ENCODE measurements at places on chromosomes 6 and 20.

DNA sequence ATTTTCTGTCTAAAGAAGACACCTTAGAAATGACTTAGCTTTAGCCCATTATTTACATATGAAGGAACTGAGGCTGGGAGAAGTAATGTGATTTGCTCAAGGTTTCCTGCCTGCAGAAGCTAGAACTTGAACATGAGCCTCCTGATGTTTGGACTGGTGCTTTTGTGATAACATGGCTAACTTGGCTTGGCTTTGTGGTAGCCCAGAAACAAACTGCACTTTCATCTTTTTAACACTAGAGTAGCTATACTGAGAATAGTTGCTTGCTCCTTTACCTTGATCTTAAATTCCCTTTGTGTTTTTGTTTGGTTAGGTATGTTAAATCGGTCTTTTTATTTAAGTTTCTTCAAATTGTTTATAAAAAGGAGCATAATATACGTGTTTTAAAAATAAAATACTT lies 163.5 kb upstream of the MANEA start:
- DNase-seq = no peak

GRCh38 chr20:24984961-24985640 lies 7.5 kb downstream of the APMAP start:
- no peak for DNase-seq

GRCh38 chr20:284172-284571 lies 6.4 kb downstream of the C20orf96 start:
- DNase-seq = no peak

DNA sequence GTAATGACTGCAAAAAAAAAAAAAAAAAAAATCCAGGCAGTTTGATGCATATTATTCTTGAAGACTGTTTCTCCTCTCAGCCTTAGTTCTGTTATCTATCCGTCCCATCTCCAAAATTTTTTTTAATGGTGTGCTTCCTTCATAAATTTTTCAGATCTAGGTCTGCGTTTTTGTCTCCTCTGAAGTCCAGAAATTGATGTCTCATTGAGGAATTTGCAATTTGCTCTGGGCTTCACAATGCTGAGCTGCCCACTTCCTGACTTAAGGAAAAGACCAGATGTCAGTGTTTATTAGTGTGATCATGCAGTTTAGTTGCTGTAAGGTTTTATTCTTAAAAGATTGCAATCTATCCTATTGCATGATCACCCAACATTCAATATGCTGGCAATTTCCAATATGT lies 297.6 kb downstream of the ZNF217 start:
- DNase-seq = no peak

- no peak for DNase-seq
These were observed 11.9 kb upstream of the STK38 start for GRCh38 chr6:36559011-36559793.

DNA sequence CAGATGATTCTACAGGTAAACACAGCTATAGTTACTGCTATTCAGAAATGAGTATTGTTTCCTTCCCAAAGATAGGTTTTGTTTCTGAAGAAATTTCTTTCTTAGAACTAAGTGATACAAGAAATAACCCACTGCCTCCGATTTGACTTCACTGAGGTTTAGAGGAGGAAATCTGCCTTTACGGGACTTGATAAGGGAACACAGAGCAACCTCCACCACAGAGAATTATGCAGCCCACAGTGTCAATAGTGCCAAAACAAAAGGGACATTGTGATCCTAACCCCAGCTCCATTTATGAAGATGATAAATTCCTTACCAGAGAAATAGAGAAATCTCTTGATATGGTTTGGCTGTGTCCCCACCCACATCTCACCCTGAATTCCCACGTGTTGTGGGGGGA lies 164.6 kb downstream of the ZNF217 start:
- DNase-seq = no peak

DNA sequence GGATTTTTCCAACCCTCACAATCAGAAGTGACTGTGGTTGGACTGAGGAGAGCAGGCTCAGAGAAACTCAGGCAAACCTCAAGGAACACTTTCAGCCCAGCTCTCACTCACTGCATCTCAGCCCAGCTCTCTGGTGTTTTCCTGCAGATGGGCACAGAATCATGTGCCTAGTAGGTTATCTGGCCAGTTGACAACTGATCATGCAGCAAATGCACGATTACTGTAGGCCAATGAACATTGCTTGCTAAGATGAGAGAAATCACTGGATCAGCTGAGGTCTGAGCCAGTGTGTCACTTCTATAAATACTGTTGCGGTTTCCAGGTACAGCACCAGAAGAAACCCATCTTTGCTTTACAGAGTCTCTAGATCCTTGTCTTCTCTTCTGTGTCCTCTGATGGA lies 540.5 kb downstream of the CD83 start:
- no peak for DNase-seq

- DNase-seq = peak; percentile 36
These were observed 101.4 kb downstream of the ADGB start for GRCh38 chr6:146700078-146700686.

DNA sequence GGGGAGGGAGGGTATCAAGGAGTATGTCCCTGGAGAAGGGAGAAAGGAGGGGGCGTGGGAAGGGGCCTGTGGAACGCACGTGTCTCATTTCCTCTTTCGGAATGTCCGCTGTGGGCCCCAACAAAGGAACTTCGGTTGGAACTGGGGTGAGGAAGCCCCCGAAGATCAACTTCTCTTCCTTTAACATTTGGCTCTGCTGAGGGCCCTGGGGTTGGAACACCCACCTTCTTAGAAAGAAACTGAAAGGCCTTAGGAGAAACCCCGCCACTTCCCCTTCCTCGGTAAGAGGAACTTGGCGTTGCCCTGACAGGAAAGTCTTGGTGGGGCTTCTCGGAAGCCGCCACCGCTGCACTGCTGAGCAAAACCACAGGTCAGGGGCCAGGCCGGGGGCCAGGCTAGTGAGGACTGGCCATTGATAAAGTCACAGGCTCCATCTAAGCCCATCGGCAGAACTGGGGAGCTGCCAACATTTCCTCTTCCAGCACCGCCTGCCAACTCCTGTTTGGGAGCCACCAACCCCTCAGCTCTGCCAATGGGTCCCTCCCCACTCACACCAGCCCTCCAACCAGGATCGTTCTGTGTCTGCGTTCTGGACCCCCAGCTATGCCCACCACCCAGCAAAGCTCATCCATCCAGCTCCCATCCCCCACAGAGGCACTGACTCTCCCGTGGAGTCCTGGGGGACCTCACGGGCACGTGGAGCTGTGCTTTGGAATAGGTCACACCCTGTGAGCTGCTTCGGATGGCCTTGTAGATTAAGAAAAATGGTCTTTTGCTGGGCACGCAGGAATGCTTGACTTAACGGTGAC lies 44.8 kb downstream of the FGD2 start:
- DNase-seq = no peak

DNA sequence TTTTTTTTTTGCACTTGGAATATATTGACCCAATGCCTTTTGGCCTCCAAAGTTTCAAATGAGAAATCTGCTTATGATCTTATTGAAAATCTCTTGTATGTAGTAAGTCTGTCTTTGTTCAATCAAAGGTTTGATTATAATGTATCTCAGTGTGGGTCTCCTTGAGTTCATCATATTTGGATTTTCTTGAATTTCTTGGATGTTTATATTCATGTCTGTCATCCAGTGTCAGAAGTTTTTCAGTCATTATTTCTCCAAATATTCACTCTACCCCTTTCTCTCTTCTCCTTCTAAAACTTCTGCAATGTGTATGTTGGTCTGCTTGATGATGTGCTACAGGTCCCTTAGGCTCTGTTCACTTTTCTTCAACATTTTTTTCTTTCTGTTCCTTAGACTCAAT lies 95.9 kb upstream of the PTPRK start:
- DNase-seq = no peak

GRCh38 chr20:43736588-43737158 lies 9.9 kb upstream of the GTSF1L start:
- DNase-seq = no peak

DNA sequence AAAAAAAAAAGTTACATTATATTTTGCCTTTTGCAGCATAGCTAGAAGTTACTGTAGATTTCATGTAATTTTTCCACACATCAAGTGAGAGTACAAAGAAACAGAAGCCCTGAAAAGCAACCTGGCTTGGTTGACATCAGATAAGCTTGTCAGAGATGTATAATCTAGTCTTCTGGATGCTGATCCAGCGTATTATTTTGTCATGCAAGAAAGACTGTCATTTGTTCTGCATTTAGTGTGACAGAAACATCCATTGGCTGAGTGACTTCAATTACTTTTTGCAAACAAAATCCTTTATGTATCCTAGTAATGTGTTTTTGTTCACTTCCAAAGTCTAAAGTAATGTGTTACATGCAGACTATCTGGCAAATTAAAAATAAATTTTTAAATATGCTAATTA lies 75.3 kb downstream of the FAM83B start:
- no peak for DNase-seq

- peak; percentile 67 for DNase-seq
These were observed 53.7 kb downstream of the BMP7 start for GRCh38 chr20:57212534-57213276.

GRCh38 chr6:18427296-18427695 lies 40.1 kb downstream of the RNF144B start:
- no peak for DNase-seq

GRCh38 chr6:12203001-12203400 lies 87.2 kb upstream of the EDN1 start:
- no peak for DNase-seq

- no peak for DNase-seq
These were observed 125.2 kb downstream of the KIF6 start for GRCh38 chr6:39599973-39600372.

DNA sequence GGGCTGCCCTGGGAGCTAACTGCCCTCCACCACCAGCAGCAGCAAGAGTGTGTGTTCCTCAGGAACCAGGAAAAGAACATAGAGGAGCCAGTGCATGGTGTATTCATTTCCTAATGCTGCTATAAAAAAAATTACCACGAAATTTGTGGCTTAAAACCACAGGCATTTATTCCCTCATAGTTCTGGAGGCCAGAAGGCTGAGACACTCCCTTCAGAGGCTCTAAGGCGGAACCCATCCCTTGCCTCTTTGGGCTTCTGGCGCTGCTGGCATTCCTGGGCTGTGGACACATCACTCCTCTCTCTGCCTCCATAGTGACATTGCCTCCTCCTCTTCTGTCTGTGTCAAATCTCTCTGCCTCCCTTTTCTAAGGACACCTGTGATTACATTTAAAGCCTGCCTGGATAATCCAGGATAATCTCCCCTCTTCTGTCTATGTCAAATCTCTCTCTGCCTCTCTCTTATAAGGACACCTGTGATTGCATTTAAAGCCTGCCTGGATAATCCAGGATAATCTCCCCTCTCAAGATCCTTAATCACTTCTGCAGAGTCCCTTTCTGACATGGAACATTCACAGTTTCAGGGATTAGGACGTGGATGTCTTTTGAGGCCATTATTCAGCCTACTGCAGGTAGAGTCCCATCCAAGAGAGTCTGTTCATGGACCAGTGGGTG lies 54.7 kb downstream of the NDUFAF5 start:
- DNase-seq = peak; percentile 10

DNA sequence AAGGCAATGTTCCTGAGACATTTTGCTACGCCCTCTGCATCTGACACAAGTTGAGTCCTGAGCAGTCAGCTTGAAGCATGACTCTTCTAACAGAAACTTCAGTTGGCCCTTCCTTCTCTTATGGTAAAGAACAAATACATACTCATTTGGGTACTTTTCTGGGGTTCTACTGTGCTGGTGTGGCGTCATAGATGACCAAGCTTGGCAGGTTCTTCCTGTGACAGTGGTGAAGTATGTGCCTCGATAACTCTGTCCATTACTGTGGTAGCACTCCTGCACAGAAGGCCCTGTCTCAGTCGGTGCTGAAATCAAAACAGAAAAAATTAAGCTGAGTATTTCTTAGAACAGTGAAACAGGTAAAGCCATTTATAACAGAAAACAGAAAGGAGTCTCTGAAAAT lies 152.5 kb downstream of the SLC22A3 start:
- no peak for DNase-seq

Measured in epithelial cell of prostate (primary cell).